Kidney (tissue), 22 donors: ENCODE measurements at places on chromosomes 7 and 10. TPM values are rescaled to one million over a fixed set of nuclear protein-coding genes. Genes with fewer than 3 reads are reported as not detected.

- peak; percentile 6 for DNase-seq
Measured at GRCh38 chr7:149721084-149721601, 52.2 kb downstream of the ZNF467 start.

DNA sequence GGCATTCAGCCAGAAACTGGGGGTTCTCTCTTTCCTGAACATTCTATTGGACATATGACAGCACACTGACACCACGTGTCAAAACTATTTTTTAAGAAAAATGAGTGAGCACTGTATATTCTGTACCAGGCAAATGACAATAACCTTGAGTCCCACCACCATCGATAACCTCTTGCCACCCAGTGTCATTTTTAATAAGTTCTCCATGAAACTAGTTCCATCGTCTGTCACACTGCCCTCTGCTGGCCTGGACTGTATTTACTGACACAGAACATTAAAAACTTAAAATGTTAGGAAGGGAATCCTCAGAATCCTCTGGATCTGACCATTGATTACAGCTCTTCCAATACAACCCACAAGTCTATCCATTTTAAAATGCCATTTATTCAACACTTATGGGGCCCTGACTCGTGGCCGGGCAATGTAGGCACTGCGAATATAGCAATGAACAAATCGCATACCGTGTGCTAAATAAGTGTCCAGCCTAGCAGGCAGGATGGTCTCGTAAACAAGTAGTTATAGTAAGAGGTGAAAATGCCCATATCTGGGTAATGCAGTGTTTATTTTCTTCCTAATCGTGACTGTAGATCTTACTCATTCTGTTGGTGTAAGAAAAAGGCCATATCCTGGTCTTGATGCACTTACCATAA, 35.9 kb upstream of the CACNB2 start:
- peak; percentile 52 for DNase-seq

DNA sequence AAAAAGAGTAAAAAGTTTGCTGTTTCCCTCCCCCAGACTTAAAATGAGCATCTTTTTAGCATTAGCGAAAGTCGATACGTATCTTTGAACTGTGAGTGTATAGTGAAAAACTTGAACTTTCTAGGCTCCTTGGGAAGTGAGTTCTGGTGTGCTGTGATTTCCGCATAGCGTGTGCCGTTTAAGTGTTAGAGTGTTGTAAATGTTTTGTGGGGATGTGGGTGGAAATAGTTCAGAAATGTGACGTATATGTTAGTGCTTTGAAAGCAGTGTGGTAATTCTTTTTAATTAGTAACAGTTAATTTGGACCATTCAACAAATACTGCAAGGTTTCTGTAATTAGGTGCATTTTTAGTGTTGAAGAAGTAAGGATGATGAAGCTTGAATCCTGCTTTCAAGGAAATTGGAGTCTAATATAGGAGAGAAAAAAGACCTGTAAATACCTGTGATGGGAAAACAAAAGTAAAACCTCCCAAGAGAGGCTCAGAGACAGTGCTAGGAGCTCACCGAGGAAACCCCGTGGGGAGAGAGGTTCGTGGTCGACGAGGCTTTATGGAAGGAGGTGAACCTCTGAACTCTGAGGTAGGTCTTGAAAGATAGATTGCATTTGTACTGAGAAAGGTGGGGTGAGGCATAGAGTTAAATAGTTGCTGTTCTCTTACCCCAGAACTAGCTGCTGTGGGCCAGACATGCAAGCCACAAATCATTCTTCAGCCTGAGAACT, 40.8 kb downstream of the RBM33 start:
- no peak for DNase-seq

GRCh38 chr10:124394583-124394982, 24.1 kb downstream of the OAT start:
- no peak for DNase-seq

DNA sequence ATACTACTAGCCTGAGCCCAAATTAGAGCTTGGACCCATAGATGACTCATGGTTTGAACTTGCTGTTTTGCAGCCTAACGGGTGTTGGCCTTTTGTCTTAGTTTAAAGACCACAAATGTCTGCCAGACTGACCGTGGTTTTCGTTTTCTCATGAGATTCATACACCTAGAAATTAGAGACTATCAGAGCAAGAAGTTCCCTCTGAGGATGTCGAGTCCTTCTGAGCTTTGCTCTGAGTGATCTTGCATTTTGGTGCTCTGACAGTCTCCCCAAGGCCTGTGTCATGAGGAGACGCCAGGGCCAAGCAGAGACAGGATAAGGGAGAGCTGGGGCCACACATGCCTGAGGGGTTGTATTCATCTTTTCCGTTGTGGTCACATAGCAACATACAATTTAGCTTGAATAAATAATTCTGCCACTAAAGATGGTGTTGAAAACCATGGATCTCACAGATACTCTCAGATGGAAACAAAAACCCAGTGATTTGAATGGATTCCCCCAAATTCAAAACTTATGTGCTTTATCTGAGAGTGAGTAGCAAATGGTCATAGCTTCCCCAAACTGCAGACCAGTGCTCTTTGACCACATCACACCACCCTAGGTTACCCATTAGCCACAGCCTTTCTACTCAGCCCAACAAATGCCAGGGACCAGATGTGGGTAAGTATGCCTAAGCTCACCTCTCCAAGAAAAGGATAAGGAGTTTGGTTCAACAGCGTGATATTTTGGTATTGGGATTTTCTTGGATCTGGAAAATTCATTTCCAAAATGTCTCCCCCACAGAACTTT, 762.0 kb upstream of the IGFBP3 start:
- no peak for DNase-seq

- DNase-seq, result no peak
Measured at GRCh38 chr7:115704884-115705283, 325.7 kb downstream of the TFEC start.

PTPRN2 gene
- 4.8 TPM for total RNA-seq

SLC39A12 gene
- total RNA-seq, result 0.16 TPM
